ENCODE measurements at places on chromosomes 1 and 21.

DNA sequence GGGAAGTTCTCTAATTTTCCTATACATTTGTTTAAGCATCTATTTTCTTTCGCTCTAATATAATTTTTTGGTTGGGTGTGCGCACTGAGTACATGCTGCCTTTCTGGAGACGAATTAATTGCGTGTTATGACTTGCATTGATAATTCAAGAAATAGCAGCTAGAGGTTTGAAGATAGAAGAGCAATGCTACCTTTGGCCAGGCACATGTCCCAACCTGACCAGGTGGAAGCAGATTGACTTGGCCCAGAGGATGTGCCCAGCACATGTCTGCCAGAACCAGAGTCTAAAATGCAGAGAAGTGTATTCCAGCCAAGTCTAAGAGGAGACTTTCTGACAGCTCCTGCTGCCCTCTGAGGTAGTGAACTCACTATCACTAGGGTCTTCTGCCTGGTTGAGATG, 114.3 kb downstream of the SLC35F3 start:
- DNase-seq: no peak

DNA sequence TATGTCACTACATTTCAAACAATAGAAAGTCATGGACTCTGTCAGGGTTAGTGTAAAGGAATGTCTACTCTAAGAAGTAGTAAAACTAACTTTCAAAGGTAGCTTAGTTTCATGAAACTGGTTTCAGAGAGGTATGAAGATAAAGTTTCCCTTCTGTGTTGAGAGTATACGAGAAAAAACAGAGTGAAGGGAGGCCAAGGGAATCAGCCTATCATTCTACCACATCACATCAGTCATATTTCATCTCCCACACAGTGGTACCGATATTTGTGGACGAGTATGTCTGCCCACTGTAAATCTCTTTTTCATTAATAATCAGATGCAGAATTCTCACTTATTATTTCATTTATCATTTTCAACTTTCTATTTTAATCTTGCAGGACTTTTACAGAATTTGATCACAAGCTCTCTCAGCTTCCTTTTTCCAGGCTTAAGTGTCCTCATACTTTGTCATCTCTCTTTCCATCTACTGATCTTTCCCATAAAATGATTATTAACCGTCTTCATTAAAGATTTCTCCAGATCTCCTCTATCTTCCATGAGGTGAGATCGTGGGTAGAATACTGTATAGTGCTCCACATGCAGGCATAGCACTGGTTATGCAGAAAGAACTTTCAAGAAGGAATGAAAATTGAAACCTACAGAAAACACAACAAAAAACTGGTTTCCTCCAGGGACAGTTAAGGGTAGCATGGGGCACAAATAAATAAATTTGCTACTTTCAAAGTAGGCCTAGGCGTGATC, 11.5 kb upstream of the IFI16 start:
- DNase-seq: no peak

- no peak for DNase-seq
Observed at GRCh38 chr21:33712022-33712803, 69.9 kb downstream of the ITSN1 start.

DNA sequence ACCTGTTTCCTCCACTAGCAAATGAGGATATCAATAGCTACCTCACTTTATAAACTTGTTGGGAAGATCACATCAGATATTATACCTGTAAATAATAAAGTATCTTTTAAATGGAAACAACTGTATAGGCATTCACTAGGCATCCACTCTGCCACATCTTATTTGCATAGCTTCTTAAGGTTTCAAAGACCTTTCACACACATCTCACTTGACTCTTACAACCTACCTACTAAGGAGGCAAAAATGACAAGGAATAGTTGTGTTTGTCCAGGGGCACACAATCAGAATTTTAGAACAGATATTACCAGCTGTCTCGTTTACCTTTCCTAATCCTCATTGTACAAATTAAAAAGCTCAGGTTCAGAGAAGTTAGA, 51.5 kb downstream of the VANGL2 start:
- DNase-seq: no peak

- DNase-seq: no peak
Observed at GRCh38 chr1:212595787-212596714, 12.5 kb upstream of the ATF3 start.

- no peak for DNase-seq
Observed at GRCh38 chr1:206739411-206740076, 31.0 kb upstream of the IL19 start.

- DNase-seq: no peak
Observed at GRCh38 chr1:41811051-41811795, 107.5 kb downstream of the HIVEP3 start.

GRCh38 chr1:87650306-87650705, 321.6 kb downstream of the LMO4 start:
- DNase-seq: no peak
